ENCODE measurements at places on chromosomes 12 and 14.

DNA sequence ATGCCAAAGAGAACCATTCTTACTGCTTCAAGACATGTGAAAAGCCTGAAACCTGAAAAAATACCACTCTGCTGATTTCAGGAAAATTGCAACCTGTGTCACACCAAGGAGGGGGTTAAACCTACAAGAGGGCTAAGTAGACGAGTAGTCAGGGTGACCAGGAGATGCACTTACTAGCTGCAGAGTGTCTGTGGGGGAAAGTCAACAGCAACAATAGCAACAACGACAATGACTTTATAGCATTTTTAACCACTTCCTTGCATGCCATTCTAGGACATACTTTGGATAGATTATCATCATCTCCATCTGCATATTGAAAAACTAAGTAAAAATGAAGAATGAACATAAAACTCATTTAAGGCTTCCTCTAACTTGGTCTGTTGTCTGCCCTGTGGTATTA lies 902.7 kb downstream of the BCL11B start:
- DNase-seq: no peak

- peak; percentile 24 for DNase-seq
These were observed at the start of gene FLVCR2 for GRCh38 chr14:75578102-75578785. TSS of gene FLVCR2 (plus strand) at chr14:75578620. CDS start at chr14:75578973, 353 bp downstream.

DNA sequence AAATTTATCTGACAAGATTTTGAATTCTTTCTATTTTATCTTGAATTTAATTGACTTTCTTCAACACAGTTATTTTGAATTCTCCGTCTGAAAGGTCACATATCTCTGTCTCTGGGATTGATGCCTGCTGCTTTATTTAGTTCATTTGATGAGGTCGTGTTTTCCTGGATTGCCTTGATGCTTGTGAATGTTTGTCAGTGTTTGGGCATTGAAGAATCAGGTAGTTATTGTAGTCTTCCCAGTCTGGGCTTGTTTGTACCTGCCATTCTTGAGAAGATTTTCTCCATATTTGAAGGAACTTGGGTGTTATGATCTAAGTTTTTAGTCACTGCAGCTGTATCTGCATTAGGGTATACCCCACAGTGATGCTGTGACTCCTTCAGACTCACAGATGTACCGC lies 315.8 kb upstream of the DDHD1 start:
- DNase-seq: no peak

GRCh38 chr12:54444206-54444605 lies 25.1 kb upstream of the ITGA5 start:
- DNase-seq: no peak

DNA sequence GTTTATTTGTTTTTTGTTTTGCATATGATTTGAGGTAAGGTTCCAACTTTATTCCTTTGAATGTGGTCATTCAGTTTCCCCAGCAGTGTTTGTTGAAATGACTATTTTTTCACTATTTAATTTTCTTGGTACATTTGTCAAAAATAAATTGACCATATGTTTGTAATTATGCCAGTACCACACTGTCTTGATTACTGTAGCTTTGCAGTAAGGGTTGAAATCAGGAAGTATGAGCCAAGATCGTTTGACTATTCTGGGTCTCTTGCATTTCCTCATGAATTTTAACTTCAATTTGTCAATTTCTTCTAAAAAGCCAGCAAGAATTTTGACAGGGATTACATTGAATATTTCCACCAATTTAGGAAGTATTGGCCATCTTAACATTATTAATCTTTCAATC lies 199.3 kb upstream of the PPFIA2 start:
- no peak for DNase-seq

- no peak for DNase-seq
These were observed 1185.5 kb downstream of the LRFN5 start for GRCh38 chr14:42792166-42792565.

GRCh38 chr14:31124197-31124596 lies 83.4 kb downstream of the HECTD1 start:
- DNase-seq: no peak

DNA sequence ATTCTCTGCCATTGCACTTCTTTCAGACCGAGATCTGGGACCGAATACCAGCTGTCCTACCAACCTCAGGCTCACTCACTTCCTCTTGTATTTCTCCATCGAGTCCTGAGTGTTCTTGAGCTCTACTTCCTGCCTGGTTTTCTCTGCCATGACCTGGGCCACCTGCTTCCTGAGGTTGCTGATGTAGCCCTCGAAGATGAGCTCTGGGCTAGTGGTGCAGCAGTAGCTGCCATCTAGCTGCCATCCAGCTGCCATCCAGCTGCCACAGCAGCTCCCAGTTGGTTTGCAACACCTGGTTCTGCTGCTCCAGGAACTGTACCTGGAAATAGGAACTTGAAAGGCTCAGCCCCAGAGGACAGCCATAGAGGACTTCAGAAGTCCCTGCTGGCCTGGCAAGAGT lies 15.0 kb upstream of the KRT73 start:
- no peak for DNase-seq

GRCh38 chr12:121970581-121971300 lies 50.9 kb upstream of the BCL7A start:
- no peak for DNase-seq

- no peak for DNase-seq
These were observed 549.6 kb downstream of the DIO2 start for GRCh38 chr14:79661752-79662151.

DNA sequence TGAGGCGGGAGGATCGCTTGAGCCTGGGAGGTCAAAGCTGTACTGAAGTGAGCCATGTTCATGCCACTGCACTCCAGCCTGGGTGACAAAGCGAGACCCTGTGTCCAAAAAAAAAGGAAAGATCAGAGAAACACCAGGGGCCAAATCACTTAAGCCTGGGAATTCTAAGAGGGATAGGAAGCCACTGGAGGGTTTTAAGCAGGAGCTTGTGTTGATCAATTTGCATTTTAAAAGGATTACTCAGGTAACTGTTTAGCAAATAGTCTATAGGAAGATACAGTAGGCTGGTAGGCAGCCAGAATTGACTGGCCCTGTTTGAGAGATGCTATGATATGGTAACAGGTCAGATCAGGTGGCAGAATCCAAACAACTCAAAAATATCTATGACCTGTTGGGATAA lies 162.7 kb downstream of the SPTSSA start:
- DNase-seq: no peak

Measured in NCI-H345 (cell line).